Stimulated activated CD8-positive, alpha-beta memory T cell treated with anti-CD3 and anti-CD28 coated beads, Interleukin-7, amount 100 ng/mL, for 1 hour (primary cell): ENCODE measurements at places on chromosomes 7 and 10.
A peak's percentile ranks its signal among the peaks of the same experiment; 100 is the strongest.

GRCh38 chr10:46236941-46237681, 49.7 kb upstream of the ANTXRL start:
- DNase-seq = no peak

DNA sequence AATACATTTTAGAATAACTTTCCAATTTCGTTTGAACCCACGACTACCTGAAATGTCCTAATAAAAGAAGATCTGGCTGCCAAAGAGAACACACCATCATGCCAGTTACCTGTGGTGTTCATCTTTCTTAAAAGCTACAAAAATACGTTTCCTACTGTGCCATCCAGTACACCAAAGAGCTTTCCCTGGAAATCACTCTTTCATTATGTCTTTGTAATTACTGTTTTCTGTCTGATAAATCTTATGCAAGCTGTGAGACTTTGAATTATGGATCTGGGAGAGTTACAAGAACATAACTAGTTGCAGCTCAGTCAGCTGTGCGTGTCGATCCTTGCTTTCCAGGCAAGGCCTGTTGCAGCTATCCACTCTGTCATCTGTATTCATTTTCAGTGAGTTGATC, 12.5 kb upstream of the POM121L12 start:
- DNase-seq = no peak

DNA sequence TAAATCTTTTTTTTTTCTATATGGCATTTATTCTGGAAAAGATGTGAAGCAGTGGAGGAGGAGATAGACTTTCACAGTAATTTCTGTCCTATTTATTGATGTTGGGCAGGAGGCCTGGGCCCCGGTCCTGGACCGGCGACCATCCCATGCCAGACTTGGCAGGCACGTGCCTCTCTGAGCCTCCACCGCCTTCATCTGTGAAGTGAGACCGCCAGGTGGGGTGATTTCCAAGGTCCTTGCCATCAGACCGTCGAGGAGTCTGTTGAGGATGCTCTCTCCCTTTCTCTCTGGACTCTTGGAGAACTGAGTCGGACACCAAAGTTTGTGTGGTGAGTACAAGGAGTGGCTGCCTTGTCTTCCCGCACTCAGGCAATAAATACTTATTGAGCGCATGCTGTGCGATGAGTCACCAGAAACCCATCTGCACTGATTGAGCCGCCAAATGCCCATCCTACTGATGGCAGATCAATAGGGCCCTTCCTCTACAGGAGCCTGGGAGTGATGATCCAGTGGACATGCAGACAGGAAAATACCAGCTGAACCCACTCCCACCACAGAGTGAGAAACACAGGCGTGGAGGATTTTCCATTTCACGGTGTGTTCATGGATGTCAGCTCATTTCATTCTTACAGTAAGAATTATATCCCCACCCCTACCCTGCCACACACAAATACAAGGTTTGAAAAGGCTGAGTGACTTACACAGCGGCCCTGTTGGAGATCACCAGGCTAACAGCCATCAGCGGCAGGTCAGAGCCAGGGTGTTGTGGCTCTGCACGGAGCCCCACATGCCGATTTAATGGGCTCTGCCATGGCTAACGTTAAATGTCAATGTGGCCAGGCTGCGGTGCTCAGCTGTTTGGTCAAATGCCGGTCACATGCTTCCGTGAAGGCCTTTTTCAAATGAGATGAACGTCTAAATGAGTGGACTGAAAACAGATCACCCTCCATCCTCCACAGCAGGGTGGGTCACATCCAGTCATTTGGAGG, 11.5 kb upstream of the PRKAG2 start:
- no peak for DNase-seq

DNA sequence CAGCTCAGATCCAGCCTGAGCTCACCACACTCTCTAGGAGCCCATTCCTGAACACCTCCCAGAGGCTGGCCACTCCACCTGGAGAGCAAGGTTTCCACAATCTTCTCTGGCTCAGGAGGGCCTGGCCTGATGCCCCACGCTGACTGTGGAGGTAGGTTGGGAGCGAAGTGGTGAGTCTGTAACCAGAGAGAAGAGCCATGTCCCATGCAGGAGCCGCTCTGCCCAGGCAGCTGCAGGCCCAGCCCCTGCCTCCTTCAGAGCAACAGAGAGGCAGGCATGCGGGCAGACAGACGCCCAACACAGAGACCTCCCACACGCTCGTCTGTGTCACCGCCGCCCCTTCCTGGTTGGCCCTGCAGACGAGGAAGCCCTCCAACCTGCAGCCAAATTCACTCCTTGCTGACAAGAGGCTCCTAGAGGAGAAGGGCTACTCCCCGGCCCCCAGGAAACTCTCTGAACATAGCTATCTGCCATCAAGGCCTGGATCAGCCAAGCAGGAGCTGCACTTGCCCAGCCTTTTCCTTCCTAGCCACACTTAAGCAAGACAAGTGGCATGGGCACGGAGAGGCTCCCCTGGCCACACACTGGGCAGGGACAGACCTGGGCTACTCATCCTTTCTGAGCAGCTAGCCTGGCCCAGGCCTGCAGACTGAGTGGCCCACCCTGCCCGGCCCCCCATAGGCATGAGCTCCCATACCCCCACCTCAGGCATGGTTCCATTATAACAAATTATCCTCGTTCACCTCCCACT, 101.9 kb downstream of the GRID1 start:
- no peak for DNase-seq

DNA sequence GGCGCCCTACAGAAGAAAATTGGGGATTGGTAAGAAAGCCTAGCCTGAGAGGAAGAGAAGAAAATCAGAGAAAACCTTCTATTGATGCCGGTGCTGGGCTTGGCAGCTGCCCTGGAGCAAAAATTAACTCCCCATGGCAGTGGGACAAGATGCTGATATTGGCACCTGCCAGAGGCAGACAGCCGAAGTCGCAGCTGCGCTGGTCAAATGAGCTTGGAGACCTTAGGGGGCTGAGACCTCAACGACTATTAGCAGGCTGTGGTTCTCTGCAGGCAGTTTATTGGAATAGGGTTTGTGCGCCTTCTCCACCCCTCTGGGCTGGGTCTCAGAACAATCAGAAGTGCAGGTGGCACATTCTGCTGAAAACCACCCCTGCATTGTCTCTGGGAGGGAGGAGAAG, 213.7 kb downstream of the GFRA1 start:
- no peak for DNase-seq

DNA sequence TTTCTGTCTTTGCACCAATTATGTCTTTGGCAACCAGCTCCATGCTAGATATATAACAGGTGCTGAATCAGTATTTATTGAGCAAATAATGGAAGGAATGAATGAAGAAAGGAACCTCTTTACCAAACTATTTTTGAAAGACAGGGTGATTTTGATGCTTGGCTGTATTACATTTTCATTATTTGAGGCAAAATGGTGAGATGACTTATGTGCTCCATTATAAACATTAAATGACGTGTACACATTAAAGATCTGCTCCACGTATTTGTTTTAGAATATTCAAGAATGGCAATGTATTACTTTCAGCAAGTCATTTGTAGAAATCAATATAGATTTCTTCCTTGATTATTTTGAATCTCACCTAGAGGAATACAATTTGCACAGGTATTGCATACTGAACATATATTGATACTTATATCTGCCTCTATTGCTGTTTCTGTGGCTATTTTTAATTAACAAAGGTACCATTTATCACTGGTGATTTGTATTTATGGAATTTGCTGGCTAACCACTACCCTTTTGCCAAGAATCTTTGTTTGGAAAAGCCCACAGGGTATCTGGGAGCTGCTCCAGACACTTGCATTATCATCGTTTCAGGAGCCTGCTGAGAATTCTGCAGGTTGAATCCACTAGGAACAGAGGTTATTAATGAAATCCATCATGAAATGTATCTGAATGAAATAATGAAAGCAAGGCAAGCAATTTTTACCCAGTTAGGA, 92.2 kb downstream of the SEMA3C start:
- no peak for DNase-seq

GRCh38 chr10:2173327-2173726, 436.0 kb upstream of the ADARB2 start:
- no peak for DNase-seq

GRCh38 chr10:100980711-100981110, 6.6 kb downstream of the MRPL43 start:
- no peak for DNase-seq

GRCh38 chr7:5218564-5219360, 28.7 kb downstream of the WIPI2 start:
- DNase-seq = no peak

DNA sequence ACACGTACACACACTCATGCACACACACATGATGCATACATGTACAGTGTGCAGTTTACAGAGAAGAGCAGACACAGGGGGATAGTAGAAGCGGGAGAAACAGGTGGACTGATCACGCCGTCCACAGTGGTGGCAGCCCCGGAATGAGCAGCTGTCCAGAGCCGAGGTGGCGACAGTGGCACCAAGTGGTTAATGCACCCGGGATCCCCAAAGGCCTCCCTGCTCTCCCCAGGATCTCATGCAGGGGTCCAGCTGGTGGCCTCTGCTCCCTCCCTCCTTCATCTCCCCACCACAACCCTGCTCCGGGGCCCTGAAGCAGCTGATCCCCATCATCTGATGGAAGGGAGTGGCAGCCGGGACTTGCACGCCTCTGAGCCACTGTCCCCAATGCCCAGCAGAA, 29.7 kb downstream of the TMEM130 start:
- no peak for DNase-seq

DNA sequence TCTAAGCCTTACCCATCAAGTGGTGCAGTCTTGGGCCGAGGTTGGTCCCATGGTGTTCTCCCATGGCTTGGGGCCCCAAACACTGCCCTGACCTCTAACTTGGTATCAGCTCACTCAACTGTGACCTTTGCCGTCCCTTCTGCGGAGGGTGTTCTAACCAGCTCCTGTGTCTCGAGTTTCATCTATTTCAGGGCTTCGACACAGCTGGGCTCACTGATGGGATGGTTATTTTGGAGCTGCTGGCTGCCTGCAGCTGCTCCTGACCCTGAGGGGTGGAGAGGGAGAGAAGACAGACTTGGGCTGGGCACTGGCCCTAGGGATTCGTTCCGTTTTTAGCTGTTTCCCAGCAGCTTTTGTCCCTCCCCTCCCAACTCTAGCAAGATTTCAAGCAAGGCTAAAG, 86.9 kb downstream of the NEURL1 start:
- no peak for DNase-seq

DNA sequence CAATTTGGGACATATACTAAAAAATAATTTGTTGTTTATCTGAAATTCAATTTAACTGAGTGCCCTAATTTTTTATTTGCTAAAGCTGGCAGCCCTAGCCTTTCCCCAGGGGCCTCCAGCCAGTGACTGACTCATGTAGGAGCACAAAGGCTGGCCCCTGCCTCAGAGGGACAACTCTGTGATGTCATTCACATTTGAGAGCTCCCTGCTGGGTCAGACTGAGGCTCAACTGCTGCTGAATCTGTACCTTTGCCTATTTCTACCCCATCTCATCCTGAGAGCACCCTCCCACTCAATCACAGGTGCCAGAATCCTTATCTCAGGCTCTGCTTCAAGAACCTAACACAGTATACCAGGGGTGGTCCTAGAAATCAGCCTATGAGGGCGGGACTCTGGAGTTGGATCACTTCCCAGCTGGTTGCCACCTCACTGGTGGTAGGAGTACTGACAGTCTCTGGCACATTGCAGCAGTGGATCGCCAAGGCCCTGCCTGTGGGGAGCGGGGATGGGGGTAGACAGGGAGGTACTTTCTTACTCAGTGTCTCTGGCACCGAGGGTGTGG, 11.6 kb downstream of the GCK start:
- DNase-seq = no peak

DNA sequence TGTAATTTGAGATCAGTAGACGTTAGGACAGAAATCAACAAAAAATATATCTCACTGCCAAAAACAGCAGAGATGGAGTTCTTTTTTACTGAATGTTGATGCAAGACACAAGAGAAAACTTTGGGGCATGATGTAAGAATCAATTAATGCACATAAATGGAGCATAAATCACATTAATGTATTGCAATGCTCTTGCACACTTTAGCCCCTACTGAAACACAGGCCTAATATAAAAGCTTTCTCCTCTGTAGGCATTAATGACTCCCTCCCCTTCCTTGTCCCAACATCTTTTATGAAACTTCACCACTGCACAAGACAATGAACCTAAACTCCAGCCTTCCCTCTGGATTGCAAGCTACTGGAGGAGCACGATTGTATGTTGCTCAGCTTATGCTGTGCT, 58.8 kb downstream of the CACNA2D1 start:
- no peak for DNase-seq

- DNase-seq = no peak
Measured at GRCh38 chr7:91291302-91291701, 27.1 kb downstream of the FZD1 start.

GRCh38 chr7:100434297-100435144, 1.8 kb downstream of the PPP1R35 start:
- no peak for DNase-seq

GRCh38 chr10:104300736-104301292, 31.8 kb downstream of the GSTO2 start:
- no peak for DNase-seq

- no peak for DNase-seq
Measured at GRCh38 chr10:69043931-69044531, 43.9 kb upstream of the SRGN start.

DNA sequence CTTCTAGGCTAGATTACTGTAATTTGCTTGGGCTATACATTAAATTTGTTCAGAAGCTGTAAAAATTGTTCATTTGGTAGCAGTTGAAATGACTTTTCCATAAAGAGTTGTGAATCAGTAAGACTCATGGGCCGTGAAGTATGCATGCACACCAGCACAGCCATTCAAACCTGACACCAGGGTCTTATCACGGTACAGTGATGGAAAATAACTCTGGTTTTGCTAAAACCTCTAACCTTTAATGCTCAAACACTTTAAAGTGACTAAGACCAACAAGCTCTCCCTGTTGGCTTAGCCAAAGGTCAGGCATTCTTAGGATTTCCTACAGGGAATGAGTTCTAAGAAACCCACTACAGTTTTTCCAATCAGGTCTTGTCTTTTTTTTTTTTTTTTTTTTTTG, 11.5 kb downstream of the ARL3 start:
- DNase-seq = no peak

DNA sequence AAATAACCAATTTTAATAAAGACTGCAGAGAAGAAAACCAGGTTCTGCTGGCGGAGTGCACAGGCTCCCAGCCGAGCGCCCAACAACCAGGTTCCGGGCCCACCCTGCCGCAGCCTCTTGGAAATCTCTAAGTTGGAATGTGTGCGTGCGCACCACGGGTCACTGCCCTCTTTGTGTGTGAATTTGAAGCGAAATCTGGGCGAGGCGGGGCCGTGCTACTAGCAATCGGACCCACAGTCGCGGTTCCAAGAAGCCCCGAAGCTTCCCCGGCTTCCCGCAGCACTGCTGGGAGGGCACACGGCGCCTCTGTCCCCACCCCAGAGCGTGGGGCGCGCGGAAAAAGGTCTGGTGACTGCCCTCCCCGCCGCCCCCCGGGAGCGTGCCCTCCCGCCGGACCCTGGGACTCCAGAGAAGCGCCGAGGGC, 666 bp upstream of the MAP3K8 start:
- peak; percentile 8 for DNase-seq

DNA sequence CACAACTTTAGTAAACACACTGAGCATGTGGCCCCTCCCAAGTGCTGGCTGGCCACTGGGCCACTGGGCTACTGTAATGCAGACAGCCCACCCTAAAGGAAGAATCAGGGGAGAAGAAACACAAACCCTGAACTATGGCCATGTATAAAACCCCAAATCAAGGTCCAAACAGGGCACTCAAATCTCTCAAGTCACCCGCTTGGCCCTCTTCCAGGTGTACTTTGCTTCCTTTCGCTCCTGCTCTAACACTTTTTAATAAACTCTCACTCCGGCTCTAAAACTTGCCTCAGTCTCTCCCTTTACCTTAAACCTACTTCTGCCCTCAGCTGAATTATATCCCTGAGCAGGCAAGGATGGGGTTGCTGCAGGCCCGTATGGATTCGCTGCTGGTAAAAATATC, 72.6 kb downstream of the TPK1 start:
- DNase-seq = no peak

GRCh38 chr10:91713461-91714072, 80.7 kb upstream of the PPP1R3C start:
- DNase-seq = no peak
